ENCODE measurements at places on chromosomes 16 and 17.

- DNase-seq = no peak
Observed at GRCh38 chr17:45686250-45686649, 97.9 kb upstream of the CRHR1 start.

DNA sequence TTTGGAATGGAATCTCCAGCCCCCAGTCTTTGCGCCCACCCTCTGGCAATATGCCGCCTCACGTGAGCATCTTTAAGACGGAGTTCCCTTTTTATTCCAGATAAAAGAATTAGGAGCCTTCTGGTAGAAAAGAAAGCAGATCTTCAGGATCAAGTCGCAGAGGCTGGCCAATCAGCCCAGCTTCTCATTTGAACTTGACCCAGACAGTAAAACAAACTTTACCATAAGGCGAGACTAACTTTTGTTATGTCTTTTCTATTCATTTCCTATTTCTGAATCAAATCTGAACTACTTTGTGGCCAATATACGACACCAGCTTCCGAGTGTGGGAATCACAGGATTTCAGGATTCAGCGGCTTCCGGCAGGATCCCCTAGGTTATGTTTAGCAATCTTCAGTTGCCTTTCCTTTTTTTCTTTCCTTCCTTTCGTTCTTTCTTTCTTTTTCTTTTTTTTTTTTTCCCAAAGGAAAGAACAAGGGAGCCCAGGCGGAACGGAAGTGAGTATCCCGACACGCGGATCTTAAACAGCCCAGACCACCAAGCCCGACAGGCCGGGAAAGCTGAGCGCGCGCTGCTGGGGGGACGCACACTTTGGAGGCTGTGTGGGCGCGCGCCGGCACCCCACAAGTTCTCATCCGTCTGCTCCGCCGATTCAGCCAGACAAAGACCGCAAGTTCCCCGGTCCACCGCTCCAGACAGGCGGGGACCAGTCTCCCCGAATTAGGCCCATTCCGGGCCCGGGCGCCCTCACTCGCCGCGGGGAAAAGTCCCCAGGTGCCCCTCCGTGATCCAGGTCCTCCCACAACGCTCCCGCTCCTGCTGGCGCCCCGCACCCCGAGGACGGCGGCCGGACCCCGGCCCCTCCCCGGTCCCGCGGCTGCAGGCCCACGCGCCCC, 633 bp downstream of the TBC1D16 start:
- peak; percentile 63 for DNase-seq

DNA sequence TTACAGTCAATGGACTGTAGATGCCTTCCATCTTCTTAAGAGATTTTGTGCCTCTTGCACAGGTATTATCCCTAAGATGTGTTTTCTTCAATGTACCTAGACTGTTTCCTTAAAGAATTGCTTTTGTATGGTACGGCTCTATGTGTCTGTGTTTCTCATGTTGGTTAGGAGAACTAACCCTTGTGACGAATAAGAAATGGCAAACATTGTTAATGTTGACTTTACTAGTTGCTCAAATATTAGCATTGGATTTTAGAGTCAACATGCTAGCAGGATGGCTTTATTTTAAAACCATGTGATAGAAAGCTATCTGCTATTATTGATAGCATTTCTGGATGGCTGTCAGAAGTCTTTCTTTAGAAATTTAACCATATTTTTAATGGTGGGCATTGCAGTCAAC, 34.5 kb downstream of the WWOX start:
- DNase-seq = no peak

DNA sequence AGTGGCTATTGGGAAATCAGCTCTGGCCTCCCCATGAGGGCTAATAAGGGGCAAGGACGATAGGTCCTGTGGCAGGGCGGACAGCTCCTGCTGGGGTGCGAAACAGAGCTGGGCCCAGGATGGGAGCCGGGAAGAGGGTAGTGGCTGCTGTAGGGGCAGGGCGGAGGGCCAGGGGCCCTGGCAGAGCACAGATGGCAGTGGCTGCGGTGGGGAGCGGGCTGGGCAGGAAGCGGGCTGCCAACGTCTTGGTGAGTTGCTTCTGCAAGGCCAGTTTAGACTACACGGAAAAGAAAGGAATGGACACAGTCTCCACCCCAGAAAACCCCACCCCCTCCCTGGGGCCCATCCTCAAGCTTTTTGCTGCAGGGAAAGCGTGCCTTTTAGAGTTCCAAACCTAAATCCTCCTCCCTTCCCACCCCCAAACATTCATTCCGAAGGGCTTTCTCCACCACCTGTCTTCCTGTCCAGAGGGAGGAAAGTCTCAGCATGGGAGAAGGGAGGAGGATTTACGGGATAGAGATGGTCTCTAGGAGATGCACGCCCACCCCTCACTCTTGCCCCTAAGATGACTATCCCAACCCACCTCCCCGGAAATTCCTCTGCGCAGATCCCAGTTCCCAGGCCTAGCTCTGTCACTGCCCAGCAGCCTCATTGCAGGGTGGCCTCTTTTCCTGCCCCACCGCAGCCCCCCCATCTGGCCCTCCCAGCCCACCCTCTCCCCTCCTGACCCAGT, 7.1 kb downstream of the NKIRAS2 start:
- DNase-seq = no peak

DNA sequence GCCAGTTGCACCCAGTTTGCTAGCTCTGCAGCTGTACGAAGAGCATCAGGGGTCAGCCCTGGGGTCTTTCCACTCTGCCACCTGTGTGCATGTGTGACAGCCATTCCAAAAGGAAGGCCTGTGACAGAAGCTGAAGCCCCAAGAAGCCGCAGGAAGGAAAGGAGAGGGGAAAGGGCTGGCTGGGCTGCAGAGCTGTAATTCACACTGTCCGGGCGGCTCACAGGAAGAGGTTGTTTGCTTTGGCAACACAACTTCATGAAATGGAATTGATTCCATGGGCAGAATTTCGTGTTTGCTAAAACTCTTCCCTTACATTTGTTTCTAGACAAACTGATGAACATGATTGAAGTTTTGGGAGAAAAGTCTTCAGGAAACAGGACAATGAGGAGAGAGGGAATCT, 14.8 kb downstream of the TMEM204 start:
- DNase-seq = no peak

GRCh38 chr17:51014129-51014528, 106.5 kb downstream of the SPAG9 start:
- no peak for DNase-seq

GRCh38 chr17:69950701-69951418, 124.2 kb upstream of the KCNJ16 start:
- no peak for DNase-seq

GRCh38 chr16:53991754-53992378, 287.9 kb downstream of the FTO start:
- DNase-seq = no peak

GRCh38 chr17:73316919-73317505, 5.2 kb upstream of the CDC42EP4 start:
- DNase-seq = no peak

GRCh38 chr16:74596586-74596985, 10.3 kb downstream of the GLG1 start:
- no peak for DNase-seq

GRCh38 chr17:13931800-13932460, 137.4 kb upstream of the COX10 start:
- DNase-seq = no peak

DNA sequence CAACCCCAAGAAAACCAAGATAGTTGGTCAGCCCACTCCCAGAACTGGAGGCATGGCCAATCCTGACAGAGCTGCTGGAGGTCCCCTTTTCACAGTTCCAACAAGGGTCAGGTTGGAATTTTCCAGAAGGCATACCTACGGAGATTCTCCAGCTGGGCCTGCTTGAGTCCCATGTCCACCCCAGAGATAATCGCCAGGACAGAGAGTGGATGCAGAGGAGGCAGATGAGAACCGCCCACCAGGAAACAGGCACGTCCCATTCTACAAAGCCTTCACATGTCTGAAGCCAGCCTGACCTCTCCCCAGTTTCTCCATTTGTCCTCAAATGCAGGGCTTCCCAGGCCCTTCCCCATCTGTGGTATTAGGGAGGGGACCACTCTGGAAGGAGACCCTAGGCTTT, 47.4 kb upstream of the SMURF2 start:
- no peak for DNase-seq

DNA sequence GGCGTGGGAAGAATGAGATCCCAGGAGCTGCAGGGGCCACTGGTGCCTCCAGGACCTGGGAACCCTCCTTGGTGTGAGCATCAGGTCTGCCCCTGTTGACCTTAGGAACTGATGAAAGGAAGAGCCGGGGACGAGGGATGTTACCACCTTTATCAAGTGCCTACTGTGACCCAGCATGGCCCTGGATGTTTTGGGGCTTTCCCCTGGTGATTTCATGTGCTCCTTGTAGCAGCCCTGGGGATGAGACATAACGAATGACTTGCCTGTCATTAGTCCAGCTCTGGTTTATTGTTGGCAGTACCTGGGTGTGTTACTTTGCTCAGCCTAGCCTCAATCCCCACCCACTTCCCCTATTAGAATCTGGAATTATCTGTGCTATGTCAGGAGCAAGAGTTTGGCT, 39.9 kb downstream of the WSCD1 start:
- no peak for DNase-seq

- no peak for DNase-seq
Observed at GRCh38 chr16:80097098-80097497, 443.7 kb upstream of the DYNLRB2 start.

GRCh38 chr17:443109-443508, 90.5 kb upstream of the RPH3AL start:
- DNase-seq = no peak

- no peak for DNase-seq
Observed at GRCh38 chr17:47778184-47778635, 43.4 kb downstream of the OSBPL7 start.

DNA sequence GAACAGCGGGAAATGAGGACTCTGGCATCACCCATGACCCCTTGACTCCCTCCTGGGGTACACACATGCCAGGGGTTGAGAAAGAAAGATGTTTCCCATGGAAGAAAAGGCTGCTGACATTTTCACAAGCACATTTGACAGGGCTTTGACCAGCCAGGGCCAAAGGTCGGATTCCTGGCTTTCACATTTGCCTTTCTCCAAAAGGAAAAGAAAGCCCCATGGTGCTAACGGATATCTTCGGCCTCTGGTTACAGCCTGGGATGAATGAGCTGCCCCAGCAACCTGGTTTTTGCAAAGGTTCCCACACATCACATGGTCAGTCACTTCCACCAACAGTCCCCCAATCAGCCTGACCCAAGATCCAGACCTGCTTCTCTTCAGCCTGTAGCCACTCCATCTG, 478.2 kb upstream of the CDH11 start:
- no peak for DNase-seq

GRCh38 chr16:57663917-57664661, 4.0 kb upstream of the ADGRG3 start:
- DNase-seq = no peak

GRCh38 chr16:54542805-54543505, 256.4 kb upstream of the IRX3 start:
- DNase-seq = no peak

DNA sequence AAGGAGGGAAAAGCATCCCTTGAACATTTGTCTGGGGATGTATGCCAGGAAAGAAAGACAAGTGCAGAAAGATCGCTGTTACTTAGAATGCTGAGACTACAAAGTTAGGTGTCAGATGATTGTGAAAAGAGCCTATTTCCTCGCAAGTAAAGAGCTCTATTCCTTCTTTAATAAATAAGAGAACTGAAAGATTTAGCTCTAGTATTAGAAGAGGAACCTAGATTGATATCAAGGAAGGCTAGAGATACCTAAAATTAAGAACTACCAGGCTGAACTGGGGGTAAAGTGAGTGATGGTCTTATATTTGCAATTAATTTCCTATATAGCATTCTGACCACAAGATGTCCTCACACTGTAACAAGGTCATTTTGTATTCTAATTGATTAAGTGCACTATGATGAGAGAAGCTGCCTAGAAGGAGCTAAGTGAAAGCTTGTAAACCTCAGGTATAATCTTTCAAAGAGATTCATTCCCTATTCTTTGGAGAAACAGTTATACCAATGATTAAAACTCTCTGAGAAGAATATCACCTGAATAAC, 62.3 kb downstream of the SSH2 start:
- DNase-seq = no peak

DNA sequence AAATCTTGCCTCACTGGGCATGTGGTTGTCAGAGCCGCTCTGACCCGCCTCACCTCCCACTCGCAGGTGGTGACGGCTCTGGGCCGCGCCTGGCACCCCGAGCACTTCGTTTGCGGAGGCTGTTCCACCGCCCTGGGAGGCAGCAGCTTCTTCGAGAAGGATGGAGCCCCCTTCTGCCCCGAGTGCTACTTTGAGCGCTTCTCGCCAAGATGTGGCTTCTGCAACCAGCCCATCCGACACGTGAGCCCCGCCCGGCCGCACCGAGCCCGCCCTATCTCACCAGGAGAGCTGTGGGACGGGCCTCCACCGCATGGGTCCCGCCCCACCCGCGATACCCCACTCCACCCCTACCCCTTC, 4.0 kb downstream of the TGFB1I1 start:
- DNase-seq = peak; percentile 29

GRCh38 chr16:27313422-27314160, at the start of gene IL4R:
TSS of gene IL4R (plus strand) at chr16:27313974. CDS start at chr16:27340204, 26,230 bp downstream.
- DNase-seq = peak; percentile 70

- no peak for DNase-seq
Observed at GRCh38 chr17:13253733-13254410, 236.0 kb upstream of the ELAC2 start.

GRCh38 chr17:38800237-38800760, 943 bp upstream of the PIP4K2B start:
- no peak for DNase-seq

- no peak for DNase-seq
Observed at GRCh38 chr17:17950806-17951205, 21.4 kb downstream of the TOM1L2 start.

- no peak for DNase-seq
Observed at GRCh38 chr16:56549161-56549560, 15.7 kb upstream of the MT4 start.

DNA sequence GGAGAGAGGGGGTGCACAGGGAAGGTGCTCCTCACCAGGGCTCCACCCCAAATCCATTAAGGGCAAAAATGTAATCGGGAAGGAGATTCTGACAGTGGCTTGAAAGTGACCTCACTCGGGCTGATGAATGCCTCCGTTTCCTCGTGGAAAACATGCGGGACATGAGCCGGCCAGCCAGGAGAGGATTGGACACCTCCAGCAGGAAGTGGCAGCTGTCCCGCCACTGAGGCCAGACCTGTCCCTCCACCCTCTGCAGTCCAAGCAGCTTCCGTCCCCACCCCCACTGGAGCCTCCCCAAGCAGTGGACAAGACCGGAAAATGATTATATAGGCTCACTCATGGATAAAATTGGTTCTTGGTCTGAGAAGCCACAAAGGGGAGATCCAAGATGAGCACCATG, 82.1 kb upstream of the CCL1 start:
- no peak for DNase-seq

DNA sequence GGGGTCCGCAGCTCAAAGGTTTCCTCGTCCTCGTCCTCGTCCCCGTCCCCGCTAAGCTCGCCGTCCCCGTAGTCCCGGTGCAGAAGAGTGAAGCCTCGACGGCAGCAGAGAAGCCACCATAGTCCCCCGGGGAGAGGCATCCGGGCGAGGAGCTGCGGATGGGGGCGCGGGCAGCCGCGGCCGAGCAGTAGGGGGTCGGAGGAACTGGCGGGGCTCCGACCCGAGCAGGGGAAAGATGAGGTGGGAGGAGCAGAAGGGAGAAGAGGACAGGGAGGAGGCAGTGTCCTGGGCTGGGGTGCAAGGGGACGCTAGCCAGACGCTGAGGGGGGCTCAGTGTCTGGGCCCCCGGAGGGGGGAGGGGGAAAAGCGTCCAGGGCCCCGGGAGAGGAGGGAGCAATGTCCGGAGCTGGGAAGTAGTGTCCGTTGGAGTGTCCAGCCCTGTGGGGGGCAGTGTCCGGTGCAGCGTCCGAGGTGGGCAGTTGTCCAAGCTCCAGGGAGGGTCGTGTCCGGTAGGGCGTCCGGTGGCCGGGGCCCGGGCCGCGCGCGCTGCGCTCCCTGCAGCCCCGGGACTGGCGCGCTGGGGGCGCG, at the start of gene PLEKHH3:
PLEKHH3 (minus strand) TSS at position 571 of the 588 bp plus-strand sequence; CDS start at position 140, 431 bp downstream.
- DNase-seq = peak; percentile 19

All from CD4-positive, alpha-beta T cell treated with Interleukin-6 for 4 hours (primary cell).